Daoy (cell line): ENCODE measurements at places on chromosomes 16 and 17. TPM values are rescaled to one million over a fixed set of nuclear protein-coding genes. Genes with fewer than 3 reads are reported as not detected.
A peak's percentile ranks its signal among the peaks of the same experiment; 100 is the strongest.

GRB7 gene
- 0.11 and 0.15 TPM in 2 replicates for total RNA-seq

FBXW10 gene
- total RNA-seq: 0.06 TPM in 1 of 2 replicates, not detected in the other

GRCh38 chr17:13222975-13223374 lies 205.1 kb upstream of the ELAC2 start:
- peak; percentile 41 for DNase-seq

- DNase-seq: no peak
These were observed 10.2 kb downstream of the TACO1 start for GRCh38 chr17:63610854-63611253.

DNA sequence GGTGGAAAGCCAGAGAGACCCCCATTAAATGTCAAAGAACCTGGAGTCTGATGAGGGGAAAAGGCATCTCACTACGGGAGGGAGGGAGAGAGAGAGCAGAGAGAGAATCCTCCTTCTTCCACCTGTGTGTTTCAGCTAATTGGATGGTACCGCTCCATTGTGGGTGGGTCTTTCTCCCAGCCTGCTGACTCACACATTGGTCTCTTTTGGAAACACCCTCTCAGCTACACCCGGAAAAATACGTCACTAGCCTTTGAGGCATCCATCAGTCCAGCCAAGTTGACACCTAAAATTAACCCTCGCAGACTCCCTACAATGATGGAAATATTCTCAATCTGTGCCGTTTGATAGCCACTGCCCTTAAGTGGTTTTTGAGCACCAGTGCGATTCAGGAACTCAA lies 100.4 kb downstream of the ELAC2 start:
- DNase-seq: peak; percentile 61

DNA sequence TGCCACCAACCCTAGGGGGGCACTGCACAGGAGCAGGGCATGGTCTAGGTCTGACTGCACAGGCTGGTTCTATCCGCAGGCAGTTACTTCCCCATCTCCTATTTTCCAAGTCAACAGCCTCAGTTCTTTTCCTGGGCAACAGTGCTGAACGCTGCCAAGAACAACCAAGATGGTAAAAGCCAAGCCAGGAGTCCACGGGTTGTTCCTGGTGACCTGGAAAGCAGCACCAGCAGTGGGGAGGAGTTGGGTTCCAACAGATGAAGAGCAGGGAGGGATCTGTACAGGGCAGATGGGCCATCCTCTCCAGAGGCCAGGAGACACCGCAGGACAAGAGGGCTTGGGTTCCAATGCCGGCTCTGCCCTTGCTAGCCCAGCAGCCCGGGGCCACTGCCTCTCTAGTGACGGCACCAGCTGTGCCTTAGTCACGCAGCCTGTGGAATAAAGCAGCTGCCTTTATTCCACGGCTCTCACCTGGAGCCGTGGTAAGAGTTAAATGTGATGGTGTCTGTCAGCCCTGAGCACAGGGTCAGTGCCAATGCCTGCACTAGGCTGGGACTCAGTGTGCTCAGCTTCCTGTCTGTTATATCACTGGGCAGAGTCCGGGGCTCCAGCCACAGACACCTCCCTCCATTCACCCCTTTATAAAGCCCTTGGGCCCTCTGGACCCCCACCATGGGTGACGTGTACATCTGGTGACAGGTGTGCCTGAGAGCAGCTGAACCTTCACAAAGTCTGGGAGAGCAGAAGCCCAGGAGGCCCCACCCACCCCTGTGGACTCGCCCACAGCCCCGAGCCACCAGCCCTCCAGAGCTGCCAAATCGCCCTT lies 44.9 kb downstream of the MARF1 start:
- no peak for DNase-seq

DNA sequence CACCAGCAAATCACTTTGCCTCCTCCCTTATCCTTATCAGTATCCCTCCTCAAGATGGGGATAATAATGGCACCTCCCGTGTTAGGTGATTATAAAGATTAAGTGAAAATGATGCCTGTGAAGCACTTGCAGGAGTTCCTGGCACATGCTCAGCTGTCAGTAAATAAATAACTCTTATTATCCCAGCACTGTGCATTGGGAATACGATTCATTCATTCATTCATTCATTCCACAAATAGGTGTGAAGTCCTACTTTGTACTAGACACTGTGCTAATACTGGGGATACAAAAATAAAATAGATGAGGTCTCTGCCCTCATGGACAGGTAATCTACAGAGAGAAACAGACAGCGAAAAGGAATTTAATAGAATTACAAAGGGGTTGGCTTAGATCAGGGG lies 2.0 kb downstream of the XYLT2 start:
- DNase-seq: no peak

DNA sequence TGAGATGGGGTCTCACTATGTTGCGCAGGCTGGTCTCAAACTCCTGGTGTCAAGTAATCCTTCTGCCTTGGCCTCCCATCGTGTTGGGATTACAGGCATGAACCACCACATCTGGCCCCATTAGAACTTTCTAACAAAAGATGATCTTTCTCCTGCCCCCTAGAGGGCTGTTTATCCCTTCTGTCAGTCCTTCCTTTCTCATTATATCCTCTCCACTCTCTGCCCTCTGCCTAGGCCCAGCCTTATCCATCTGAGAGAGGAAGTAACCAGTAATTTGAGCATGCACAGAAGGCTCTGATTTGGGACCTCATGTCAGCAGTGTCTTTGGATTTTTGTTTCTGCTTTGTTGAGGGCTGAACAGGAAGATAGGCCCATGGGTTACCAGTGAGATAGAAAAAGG lies 4.4 kb upstream of the DHX40 start:
- DNase-seq: peak; percentile 15
